Esophagus squamous epithelium (tissue), 5 donors: ENCODE measurements at places on chromosomes 6 and 20.

DNA sequence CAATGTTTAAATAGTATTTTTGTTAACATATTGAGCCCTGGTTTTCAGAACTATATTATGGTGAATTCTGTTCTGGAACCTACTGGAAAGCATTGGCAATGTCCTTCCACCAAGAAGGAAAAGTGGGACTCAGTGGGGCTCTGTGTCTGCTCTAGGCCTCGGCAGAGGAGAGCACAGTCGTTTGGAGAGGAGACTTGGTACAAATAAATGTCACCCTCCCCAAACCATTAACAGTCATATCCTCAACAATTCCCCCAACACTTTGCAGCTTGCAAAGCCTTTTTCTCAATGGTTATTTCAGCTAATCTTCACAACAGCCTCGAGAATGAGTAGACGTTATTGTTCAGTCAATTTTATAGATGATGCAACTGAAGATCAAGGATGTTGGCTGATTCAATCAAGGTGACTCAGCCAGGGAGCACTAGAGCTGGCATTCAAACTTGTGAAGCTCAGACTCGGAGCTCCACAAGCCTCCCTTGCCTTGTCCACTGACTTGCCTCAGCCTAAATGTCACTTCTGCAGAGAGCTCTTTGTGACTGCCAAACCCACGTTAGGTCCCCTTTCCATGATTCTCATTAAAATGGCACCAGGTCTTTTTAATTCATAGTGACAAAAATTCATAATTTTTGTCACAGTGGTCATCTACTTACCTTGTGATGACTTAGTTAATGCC lies 60.6 kb downstream of the TOX2 start:
- no peak for DNase-seq

GRCh38 chr6:151052021-151052646 lies 186.6 kb downstream of the MTHFD1L start:
- no peak for DNase-seq

DNA sequence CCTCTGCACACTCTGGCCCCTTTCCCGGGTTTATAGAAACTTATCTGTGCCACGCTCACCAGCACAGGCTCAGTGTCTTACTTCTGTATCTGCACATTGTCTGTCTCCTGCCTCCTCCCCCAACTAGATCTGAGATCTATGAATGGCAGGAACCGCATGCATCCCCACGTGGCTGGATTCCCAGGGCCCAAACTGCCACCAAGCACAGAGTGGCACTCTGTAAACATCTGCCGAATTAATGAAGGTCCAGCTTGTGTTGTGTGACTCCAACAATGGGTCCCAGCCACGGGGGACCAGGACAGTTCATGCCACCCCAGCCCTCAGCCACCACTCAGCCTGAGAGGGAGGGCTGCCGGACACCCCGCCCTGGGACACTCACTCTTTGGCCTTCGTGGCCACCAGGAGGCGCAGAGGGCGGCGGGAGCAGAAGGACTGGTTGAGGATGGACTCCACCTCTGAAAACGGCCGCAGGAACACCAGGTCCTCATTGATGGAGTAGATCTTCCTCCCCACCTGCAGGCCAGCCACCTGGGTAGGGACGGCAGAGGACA lies 171.1 kb downstream of the PREX1 start:
- DNase-seq = no peak

GRCh38 chr6:165636402-165637048 lies 26.5 kb downstream of the PDE10A start:
- no peak for DNase-seq

DNA sequence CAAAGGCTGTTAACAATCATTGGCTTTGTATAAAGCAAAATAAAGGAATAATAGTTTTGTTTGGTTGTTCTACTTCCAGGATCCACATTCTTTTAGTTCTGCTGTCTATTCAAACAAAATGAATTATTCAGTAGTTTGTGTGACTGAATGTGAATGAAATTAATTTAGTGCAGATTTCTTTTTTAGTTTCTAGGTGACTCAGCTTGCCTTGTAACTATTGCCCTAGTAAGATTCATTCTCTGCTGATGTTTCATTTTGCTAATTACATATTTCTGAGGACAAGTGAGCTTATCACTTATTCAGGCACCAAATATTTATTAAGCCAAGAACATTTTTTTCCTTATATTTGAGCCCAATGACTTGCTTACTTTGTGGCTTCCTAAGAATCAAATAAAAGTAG lies 46.5 kb upstream of the RIPOR2 start:
- DNase-seq = no peak

GRCh38 chr6:146859795-146860495 lies 261.2 kb downstream of the ADGB start:
- no peak for DNase-seq

DNA sequence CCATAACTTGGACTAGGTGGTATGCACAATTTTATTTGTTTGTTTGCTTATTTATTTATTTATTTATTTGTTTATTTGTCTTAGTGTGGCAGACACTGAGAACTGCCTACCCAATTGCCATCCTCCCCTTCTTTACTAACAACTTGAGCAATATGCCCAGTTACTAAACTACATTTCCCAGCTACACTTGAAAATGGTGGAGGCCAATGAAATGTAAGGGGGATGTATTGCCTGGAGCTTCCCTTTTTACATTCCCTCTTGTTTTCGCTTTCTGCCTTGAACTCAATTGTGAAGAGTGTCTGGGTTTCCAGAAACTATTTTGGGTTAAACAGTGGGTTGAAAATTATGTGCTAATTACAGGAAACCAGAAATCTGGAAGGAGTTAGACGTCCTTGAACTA lies 152.7 kb upstream of the FKBP1C start:
- no peak for DNase-seq

DNA sequence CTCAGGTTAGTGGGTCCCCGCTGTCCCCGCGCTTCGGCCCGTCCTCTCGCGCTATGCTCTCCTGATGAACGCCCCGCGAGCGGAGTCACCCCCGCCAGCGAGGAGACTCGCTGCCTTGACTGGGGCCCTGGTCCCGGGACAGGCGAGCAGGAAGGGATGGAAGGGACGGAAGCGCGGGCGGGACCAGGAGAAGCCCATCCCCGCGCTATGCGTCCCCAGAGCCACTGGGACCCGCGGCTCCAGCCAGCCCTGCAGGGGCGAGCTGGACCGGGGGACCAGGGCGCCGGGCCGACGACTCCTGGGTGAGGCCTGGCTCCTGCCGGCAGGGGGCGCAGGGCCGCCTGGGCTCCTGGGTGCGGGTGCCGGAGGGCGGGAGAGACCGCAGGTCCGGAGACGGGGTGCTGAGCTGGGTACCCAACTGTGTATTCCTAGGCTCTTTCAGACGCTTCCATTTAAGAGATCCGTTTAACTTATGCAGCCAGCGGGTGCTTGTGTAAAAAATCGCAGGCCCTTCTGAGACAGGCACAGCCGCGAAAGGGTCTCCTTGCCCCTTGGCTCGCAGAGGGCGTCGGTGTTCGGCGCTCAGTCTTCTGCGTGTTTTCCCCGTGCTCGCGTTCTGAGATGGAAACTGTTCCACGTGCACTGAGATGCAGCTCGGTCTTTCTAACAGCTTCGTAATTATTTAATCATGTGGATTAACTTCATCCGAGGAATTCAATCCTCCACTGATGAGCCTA lies 580 bp upstream of the SYCP2 start:
- DNase-seq = no peak

DNA sequence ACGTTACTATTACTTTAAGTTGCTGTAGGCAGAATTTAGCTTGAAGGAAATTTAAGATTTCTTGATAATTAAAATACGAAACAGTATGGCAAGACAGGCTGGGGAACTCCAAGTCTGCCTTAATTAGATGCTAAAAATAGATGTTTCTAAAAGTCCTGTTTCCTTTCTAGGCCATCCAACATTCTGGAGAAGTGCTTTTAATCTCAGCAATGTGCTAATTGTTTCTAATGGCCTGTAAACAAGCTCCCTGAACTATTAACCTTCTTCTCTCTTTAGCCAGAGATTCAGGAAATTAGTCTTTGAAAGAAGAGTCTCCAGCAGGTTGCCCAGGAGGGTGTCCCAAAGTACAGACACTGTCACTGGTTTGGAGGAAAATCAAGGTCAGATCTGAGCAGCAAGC lies 677.3 kb upstream of the AGPAT4 start:
- no peak for DNase-seq

- no peak for DNase-seq
Observed at GRCh38 chr6:83117802-83118201, 50.3 kb downstream of the DOP1A start.

GRCh38 chr6:105624021-105624420 lies 221.1 kb upstream of the PREP start:
- DNase-seq = no peak

DNA sequence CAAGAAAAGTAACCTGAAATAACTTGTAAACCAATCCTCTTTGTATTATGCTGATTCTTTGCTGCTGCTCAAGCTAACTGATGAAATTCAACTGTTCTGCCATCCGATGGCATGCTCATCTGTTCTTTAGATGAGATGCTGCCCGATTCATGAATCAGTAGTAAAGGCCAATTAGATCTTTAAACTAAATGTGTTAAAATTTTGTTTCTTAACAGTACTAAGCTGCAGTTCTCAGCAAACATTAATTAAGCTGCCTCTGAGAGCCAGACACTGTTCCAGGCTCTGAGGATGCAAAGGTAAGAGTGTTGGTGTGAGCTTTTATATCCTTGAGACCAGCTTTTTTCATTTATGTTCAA lies 77.0 kb upstream of the NT5E start:
- DNase-seq = no peak

- DNase-seq = no peak
Observed at GRCh38 chr6:114569669-114570068, 226.8 kb upstream of the HS3ST5 start.

- no peak for DNase-seq
Observed at GRCh38 chr6:144252259-144252658, 32.9 kb upstream of the UTRN start.

DNA sequence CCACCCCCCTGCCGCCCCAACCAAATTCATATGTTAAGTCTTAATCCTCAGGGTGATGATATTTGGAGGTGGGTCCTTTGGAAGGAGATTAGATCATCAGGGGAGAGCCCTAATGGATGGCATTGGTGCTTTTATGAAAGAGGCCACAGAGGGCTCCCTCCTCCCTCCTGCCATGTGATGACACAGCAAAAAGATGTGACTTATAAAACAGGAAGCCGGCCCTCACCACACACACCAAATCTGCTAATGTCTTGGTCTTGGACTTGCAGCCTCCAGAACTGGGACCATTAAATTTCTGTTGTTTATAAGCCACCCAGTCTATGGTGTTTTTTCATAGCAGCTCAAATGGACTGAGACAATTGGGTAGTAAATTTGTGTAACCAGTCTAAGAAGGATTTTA lies 176.3 kb downstream of the ADGRG6 start:
- no peak for DNase-seq

DNA sequence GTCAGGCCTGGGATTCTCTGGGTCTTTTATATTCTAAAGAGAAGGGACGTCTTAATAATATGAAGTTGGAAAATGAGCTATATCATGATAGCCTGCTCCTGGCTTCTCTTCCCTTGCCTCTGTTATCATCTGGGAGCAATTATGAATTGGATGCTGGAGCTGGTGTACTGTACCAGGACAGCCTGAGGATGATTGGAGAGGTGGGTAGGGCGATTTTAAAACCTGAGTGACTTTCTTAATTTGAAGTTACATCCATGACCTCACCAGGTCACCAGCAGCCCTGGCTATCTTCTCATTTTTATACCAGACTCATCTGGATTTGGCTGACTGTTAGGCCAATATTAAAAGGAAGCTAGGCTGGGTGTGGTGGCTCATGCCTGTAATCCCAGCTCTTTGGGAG lies 317.6 kb downstream of the CLIC5 start:
- DNase-seq = no peak

DNA sequence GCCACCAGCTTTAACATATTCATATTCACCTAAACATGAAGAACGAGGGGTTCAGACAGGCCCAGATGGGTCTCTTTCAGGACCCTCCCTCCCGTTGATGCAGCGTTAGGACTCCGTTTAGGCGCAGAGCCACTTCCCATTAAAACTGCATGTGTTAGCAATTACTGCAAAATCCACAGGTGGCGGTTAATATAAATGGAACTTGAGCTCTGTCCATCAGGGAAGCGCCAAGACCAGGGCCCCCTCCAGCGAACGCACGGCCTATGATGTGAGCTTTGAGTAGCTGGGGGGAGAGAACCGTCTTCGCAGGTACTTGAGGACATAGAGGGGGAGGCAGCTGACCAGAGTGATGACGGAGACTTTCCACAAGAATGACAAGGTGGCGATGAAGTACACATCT lies 58.4 kb upstream of the NFATC2 start:
- no peak for DNase-seq

GRCh38 chr6:79463621-79464050 lies 73.6 kb downstream of the LCA5 start:
- no peak for DNase-seq

DNA sequence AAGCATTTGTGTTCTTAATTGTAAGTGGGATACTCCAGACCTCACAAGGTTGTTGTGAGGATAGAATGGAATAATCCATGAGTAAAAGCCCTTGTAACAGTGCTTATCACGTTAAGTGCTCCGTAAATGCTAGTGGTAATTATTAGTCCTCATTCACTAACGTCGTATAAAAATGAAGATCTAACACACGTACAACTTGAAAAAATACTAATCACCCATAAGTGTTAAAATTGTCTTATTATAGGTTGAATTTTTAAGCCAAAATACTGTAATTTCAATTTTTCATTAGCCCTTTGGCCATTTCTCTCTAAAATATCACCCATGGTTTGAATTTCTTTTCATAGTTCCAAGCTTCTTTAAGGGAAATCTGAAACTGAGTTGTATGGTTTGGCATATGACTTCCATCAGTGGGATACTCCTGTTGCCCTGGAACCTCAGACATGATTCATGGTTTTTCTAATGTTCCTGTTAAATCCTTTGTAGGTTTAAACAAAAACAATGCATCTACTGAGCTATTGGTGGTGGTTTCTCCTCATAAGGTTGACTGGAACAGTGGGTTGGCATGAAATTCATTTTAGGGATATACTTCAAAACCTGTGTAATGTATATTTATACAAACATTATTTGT lies 19.1 kb downstream of the XRN2 start:
- no peak for DNase-seq

GRCh38 chr6:169956580-169956979 lies 205.2 kb downstream of the ERMARD start:
- DNase-seq = no peak
